ENCODE measurements at places on chromosomes 7 and 10.

GRCh38 chr10:8386781-8387180 is 332.3 kb downstream of the GATA3 start:
- no peak for DNase-seq

DNA sequence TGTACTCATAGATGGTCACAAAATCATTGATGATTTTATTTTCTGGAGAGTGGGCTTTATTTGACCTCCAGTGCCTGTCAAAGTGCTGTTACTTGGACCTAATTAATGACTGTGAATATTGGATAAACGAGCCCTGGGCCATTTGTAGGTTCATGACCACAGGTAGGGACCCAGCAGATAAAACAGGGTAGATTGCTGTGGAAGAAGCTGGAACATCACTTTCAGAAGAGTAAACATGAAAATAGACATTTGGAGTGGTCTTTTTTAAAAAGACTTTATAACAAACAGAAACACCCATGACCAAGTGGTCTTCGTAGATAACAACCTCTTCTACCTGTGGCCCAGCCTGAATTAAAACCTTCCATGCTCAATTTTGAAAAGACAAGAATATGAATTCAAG is 472.8 kb upstream of the MKI67 start:
- DNase-seq: no peak

DNA sequence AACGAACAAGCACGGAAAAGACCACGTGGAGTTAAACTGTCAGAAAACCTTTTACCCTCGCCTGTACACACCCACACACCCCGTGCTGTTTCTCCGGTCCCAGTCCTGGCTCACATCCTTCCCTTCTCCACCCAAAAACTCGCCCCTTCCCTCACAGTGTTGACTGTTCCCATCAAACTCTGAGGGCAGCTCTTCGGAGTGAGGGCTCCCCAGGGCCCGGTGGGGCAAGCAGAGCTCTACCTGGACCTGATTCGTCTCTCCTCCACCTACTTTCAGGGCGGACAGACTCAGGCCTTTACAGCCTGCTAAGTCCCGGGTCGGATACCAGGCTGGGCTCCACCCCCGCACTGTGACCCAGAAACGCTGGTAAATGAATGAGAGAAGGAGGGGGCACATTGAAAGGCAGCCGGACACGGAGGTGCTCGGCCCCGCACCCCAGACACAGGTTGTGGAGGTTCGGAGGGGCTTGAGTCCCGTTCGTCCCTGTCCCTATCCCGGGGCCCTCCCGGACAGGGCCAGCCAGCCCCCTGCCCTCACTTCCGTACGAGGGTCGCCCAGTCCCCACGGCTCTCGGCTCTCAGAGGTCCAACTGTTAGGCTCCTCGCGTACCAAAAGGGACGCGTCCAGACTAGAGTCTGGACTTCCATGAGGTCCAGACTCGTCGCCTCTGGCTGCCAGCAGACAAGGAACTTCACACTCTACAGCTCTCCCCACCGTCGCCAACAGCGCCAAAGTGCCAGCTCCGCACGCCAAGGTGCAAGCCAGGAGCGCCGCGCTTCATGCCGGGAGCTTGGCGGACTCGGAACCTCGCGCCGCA is 31.7 kb upstream of the ASL start:
- DNase-seq: peak; percentile 9

DNA sequence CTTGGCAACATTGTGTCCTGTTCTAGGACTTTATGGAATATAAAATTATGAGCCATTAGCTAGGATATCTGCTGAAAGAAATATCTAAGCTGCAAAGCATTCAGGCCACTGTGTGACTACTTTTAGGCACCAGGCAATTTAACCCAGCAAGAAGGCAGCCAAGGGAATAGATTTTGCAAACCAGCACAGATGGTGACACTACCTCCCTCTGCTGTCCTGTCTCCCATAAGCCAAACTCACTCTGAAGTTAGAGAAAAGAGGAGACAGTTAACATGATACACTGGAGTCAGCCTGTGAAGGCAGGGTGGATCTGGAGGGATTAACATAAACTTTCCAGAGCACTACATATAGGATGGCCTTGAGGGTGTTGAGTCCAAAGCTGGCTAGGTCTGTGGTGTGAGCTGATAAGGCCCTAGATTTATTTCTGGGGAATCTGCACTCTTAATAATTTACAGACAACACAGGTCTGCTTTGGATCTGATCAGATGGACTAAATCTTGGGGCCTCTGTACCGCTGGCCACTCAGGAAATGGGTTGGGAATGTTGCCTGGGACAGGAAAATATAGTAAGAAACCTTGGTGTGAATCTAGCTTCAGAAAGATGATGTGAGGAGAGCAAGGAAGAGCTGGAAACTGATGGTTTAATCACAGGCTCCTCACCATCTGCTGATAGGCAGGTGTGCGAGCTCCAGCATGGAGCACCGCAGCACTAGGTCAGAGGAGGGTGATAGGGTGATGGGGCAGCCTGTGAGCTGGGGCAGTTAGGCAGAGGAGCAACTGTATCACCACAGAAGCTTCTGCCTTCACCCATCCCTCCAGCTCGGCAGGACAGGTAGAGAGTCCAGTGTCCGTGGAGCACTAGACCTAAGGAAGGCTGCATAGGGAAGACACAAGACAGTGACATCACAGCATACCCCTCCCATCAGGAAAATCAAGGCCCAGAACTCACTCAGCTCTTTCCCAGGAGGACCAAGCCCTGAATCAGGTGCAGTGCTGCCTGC is 229.9 kb upstream of the PRSS1 start:
- no peak for DNase-seq

DNA sequence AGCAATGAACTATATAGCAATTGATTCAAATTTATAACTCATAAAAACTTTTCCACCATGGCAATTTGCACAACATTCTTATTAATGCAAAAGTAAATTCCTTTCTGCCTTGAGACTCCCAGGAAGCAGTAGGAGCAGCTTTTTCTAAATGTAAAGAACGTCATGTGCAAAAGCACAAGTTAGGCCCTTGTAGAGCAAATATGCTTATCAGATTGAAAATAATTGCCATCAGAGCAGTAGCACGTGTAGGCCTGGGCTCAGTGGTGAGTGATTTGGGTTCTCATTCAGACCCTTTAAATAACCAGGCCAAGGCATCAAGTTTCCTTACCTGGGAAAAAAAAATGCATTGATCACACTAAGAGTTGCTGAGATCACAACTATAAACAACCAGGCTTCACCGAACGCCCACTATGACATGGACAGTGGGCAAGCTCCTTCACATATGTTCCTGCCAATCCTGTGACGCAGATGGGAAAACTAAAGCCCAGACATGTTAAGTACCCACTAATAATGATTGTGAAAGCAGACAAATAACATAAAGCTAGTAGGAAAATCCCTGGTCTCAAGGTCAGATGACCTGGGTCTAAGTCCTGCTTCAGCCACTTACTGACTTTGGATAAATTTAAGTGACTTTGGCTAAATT is 22.1 kb upstream of the SAR1A start:
- no peak for DNase-seq

All from stimulated activated CD8-positive, alpha-beta memory T cell treated with anti-CD3 and anti-CD28 coated beads, Interleukin-2, amount 100 ng/mL, for 48 hours (primary cell).